ENCODE measurements at places on chromosomes 13 and 19.
A peak's percentile ranks its signal among the peaks of the same experiment; 100 is the strongest.

- peak; percentile 11 for DNase-seq
Observed at GRCh38 chr13:28584873-28585381, 74.0 kb upstream of the POMP start.

DNA sequence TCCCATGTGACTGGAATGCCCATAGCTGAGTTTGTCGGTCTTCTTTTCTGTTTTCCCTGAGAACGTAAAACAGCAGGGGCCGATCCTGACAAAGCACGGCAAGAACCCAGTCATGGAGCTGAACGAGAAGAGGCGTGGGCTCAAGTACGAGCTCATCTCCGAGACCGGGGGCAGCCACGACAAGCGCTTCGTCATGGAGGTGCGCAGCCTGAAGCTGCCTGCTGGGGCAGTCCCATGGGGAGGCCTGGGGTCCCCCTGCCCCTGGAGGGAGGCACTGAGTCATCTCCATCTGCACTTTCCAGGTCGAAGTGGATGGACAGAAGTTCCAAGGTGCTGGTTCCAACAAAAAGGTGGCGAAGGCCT, 18.2 kb upstream of the QTRT1 start:
- DNase-seq = no peak

DNA sequence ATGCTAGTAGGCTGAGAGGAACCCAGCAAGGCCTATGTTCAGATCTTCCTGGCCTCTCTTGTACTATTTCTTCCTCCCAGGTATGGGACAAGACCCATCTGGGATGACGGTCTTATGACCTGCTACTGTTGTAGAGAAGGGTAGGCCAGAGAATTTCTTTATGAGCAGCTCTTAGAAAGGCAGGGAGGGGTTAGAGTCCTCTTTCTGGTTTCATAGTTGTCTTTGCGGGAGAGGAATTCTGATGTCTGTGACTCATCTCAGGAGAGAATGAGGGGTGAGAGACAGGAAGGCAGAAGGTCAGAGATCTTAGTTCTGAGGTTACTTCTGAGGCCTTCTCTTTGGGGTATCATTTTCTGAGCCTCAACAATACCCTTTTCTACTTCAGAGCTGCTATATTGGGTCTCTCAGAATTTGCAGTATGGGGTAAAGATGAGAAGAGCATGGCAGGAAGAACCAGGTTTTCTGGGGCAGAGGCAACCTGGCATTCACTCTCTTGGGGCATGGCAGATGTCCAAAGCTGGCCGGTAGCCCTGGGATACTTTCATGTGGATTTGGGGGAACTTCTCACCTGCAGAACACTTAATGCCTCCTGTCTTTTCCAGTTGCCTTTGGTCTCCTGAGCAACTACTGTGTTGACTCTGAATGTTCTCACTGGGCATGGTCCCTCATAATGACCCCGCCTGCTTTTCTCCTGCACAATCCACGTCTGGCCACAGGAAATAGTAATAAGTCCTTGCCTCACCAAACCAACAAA, 154.4 kb downstream of the GGACT start:
- DNase-seq = no peak

DNA sequence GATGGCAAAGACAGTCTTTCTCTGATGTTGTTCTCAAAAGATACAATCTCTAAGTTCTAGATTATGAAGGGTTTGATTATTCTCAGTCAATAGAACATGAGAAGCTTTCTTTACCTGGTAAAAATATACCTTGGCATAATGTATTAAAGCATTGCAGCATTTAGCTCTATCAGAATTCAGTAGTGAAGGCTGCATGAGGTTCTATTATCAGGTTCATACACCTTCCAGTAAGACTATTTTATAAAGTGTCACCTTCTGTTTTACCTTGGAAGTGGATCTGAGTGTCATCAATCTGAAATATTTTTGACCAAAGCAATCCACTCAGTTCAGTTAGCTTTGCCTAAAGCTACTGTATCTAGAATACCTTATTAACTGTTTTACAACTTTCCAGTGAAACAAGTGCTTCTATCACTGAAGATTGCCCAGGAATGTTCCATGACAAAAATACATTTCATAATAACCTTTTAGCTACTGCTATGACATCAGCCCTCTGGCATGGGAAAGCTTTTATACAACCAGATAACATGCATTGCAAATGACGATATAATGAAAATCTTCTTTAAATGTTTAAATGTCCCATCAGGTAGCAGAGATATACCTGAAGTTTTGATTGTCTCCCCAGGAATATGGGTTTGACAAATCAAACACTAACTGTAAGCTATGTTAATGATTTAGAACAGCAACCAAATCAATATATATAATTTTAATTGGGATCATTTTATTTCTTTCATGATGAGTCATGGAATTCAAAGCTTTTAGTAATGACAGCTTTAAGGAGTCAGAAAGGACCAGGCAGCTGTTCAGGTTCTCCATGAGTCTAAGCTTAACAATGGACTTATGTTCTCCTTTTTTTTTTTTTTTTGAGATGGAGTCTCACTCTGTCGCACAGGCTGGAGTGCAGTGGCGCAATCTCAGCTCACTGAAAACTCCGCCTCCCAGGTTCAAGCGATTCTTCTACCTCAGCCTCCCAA, 72.2 kb downstream of the UFM1 start:
- no peak for DNase-seq

GRCh38 chr19:33419788-33420130, 46.2 kb downstream of the CEBPG start:
- no peak for DNase-seq

DNA sequence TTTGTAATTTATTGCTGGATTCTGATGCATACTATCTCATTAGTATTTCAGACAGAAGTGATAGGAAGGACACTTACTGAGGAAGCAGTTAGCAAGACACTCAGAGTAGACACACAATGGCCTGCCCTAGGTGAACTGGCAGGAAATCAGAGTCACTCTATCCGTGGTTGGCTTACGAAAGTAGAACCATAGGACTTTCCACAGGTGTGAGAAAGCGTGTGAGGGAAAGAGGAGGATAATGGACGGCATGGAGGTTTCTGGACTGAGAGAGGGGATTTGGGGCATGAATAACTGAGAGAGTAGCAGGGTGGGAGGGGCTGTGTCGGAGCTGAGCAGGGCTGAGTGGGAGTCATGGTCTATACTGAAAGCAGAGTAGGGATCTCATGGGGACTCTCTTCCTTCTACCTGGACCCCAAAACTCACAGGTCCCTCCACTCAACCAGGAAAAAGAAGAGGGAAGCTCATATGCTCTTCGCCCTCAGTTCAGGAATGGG, 18.7 kb upstream of the EID2 start:
- DNase-seq = no peak

- no peak for DNase-seq
Observed at GRCh38 chr13:62194371-62194770, 778.7 kb upstream of the PCDH20 start.

- DNase-seq = no peak
Observed at GRCh38 chr13:100680131-100680530, 5.5 kb upstream of the TMTC4 start.

GRCh38 chr19:18449552-18449951, 11.6 kb upstream of the ISYNA1 start:
- DNase-seq = no peak

DNA sequence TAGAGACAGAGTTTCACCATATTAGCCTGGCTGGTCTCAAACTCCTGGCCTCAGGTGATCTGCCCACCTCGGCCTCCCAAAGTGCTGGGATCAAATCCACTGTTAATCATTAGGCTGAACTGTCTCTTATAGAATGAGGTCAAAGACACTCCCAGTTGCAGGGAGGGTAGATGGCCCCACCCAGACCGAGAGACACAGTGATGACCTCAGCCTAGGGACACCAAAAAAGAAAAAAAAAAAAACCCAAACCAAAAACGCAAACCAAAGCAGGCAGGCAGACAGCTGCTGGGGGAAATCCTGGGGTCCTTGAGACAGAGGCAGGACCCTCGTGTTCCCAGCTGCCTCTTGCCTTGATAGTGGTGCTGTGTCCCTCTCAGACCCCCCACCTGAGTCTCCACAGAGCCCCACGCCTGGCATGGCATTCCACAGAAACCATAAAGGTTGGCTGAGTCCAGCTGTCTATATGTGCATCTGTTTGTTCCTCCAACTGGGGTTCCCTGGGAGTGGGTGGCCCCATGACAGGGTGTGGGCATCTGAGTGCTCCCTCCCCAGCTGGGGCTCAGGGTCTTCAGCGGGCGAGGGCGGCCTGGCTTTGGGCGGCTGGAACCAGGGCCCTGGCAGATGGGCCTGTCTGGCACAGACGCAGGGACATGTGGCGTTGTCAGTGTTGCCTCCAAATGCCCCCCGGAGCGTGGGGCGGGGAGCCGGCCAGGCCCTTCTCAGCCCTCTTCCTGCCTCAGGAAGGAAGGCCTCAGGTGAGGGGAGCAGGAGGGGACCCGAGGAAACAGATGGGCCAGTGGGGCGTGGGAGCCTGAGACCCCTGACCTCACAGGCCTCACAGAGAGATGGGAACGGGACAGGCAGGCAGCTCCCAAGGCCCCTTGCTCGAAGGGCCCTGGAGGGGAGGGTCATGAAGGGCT, 5.2 kb downstream of the DAND5 start:
- no peak for DNase-seq

- DNase-seq = no peak
Observed at GRCh38 chr19:6278740-6279619, 795 bp downstream of the MLLT1 start.

- DNase-seq = peak; percentile 25
Observed at GRCh38 chr13:97298816-97299215, 76.7 kb downstream of the MBNL2 start.

DNA sequence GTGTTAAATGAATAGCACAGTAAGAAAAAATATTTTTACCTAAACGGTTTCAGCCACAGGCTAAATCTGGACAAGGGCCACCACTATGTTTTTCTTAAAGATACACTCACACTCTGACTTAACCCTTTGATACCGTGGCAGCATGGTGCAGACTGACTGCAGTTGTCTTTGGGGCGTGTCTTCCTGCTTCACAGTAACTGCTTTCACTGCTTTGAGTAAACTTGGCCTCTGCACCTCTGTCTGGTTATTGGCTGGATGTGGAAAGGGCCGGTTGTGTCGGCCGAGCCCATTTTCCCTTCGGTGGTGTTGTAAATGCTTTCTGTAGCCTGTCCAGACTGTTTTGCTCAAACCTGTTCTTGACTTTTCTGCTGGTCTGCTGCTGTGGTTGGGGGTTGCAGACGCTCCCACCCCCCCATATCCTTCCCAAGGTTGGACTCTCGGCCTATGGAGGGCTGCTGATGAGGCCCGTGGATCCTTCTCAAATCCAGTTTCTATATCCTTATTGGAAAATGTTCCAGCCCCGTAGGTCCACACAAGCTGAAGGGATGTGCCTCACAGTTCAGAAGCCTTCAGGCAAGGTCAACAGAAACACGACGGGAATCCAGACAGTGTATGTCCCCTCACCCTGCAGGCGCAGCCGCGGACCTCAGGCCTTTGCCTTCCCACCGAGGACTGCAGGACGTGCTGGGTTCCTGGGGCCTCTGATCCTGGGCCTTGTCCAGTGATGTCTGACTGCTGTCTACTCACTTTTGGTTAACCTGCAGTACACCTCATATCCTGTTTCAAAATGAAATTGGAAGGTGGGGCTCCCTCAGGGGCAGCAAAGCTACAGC, 90.2 kb upstream of the RNF113B start:
- DNase-seq = no peak

- DNase-seq = no peak
Observed at GRCh38 chr13:76009267-76009890, 373.2 kb downstream of the LMO7 start.
